ENCODE measurements at places on chromosomes 11 and 22.

DNA sequence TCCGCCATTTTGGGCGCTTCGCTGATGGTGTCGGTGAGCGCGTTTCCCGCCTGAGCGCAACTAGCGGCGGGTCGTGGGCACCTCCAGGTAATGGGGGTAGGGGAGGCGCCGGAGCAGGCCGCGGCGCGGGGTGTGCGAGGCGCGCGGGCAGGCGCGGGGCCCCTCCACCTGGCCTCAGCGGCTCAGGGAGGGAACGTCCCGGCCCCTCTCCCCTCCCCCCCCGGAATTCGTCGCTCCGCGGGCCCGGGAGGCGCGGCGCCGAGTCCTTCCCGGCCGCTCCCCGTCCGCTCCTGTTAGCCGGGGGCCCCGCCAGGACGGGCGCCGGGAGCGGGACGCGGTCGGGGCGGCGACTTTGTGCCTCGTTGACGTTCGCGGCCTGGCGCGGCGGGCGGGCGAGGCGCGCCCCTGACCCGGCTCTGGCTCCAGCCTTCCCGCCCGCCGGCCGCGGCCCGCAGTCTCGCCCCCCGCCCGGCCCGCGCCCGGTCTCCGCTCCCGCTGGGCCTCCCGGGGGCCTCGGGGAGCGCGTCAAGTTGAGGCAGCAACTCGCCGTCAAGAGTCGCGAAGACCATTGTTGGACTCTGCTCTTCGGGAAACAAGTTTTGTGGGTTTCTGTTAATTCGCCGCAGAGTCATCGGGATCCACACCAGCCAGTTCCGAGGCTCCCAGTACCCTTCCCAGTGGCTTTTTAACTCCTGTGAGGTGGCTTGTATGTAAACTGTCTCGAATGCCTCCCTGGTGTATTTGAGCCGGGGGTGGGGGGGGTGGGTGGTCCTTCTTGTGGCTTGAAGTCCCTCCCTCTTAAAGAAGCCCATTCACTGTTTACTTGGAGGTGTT is at the start of gene PPP6R3:
PPP6R3 (plus strand) TSS at position 12 of the 834 bp plus-strand sequence. CDS start 76,913 bp downstream, outside the sequence.
- no peak for DNase-seq

DNA sequence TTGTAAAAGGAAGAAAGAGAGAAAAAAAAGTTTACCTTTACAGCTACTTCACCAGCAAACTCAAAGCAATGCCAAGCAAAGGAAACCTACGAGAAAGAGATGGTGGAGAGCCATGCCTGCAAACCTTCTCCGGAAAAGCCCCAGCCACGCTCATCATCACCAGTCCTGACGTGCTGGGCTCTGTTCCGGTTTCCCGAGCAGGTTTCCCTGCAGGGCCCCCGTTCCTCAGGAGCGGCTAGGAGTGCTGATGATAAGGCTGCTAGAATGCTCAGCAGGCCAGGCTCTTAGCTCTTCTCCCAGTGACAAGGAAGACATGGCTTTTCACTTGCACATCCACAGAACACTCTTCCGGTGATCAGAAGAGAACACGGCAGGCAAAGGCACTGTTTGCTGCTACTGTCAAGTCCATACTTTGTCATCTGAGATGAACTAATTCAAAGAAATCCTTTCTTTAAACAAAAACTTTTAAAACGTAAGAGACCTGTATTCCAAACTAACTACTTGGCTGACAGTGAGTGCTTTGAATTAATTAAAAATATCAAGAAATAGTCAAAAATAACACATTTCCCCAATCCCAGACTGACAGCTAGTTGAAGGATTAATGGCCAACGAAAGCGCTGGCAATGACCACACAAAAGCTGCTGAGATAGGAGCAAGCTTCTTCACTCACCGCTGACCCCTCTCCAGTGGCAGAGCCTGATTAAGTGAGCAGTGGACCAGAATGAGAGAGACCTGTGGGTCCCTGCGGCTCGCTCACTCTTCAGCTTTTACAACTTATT is 35.8 kb downstream of the DUSP8 start:
- no peak for DNase-seq

DNA sequence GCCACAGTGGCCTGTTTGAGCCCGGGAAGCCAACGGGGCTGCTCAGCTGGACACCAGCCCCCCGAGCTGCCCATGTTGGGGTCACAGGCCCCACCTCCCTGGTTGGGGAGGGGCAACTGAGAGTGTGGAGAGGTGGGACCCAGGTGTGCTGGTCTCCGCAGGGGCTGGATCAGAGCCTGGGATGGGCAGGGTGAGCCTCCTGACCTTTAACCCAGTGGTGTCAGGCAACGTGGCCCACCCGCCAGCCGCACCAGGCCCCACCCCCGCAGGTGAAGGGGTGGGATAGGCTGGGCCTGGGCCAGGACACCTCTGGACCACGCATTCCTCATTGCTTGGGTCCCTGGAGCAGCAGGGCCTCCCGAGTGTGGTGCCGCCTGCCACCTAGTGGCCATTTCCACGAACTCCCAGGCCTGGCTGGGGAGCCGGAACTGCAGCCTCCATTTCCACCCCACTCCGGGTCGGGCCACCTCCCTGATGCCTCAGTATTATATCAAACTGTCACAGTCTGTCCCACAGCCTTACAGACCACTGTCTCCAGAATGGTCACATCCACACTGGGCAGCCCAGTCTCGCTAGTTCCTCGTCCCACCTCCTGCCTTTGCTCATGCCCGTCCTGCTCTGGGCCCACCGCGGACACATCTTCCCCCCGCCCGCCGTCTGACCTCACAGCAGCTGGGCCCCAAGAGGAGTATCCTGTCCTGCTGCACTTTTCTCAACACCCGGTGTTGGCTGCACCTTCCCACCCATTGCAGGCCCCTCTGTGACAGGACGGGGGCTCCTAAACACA is 13.3 kb upstream of the PPP6R3 start:
- peak; percentile 56 for DNase-seq

- peak; percentile 78 for DNase-seq
Observed at GRCh38 chr11:76626921-76627401, 43.6 kb downstream of the LRRC32 start.

DNA sequence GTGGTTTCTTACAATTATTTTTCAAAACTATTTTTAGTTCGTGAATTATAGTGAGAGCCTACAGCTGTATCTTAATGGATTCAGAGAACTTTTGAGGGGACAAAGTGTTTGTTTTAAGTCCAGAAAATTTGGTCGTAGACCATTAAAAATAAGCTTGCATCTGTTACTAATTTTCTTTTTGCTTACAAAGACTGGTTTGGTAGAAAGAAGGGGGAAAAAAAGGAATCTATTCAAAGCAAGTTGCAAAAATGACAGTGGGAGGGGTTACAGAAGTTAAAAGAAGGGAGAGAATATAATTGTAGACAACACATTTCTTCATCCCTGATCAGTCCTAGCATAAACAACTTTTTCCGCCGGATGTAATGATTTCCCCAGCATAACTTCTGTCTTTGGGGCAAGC is 72.1 kb downstream of the AMOTL1 start:
- DNase-seq: no peak

DNA sequence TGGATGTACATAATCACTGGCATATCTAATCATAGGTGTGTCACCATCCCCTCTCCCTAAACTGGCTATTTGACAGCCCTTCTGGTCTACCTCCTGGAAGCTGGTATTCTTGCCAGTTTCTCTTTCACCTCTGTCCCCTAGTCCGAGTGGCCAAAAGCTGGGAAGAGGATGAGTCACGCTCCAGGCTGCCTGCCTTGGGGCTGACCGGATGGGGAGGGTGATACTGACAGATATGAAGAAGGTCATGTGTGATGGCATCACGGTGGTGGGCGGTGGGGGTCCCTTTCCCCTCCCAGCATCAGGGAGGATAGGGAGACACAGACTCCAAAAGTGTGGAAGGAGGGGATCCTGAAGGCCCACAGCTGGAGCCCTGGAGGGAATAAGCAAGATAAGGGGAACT is 4.8 kb downstream of the OAF start:
- DNase-seq: no peak

DNA sequence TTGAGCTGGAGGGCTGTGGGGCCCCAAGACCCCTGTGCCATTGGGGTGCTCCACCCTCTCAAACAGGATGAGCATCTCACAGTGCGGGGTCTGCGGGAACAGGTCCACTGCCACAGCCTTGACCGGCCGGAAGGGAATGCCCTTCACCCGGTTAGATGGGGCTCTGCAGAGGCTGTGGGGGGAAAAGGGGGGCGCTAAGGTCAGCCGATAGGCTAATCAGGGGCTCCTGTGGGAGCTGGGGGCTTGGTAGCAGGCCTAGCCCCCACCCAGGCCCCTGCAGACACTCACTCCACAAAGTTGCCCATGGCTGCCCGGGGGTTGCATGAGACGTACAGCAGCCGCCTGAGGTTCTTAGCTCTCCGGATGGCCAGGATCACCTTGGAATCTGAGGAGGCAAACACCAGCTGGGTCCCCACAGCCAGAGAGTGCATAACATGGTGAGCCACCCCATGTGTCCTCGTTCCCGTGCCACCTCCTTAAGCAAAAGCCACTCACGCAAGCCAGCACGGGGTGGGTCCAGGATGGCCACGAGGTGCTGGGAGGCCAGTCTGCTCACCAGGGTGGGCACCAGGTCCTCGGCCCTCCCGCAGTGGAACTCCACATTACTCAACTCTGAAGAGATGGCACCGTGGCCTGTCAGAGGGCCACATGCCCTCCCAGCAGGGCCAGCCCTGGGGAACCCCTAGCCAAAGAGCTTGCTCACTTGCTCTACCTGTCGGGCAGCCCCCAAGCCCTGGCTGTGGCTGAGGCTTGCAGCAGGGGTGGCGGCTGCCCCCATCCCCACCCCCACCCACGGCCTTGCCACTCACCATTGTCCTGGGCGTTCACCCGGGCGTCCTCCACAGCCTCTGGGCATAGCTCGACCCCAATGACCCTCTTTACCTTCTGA is 3.0 kb upstream of the RANBP1 start:
- DNase-seq: no peak

- peak; percentile 39 for DNase-seq
Observed at GRCh38 chr22:30754971-30755758, 60.5 kb downstream of the OSBP2 start.

DNA sequence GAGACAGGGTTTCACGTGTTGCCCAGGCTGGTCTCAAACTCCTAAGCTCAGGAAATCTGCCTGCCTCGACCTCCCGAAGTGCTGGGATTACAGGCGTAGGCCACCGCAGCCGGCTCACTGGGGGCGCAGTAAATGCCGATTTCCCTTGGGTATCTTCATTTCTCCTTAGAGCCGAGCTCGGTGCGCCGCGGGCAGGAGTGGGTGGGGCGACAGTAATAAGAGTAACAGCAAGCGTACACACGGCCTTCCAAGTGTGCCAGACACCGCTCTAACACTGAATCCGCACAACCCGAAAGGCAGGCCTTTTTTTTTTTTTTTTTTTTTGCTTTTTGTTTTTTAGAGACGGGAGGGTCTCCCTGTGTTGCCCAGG is 500 bp upstream of the ADSL start:
- DNase-seq: no peak

DNA sequence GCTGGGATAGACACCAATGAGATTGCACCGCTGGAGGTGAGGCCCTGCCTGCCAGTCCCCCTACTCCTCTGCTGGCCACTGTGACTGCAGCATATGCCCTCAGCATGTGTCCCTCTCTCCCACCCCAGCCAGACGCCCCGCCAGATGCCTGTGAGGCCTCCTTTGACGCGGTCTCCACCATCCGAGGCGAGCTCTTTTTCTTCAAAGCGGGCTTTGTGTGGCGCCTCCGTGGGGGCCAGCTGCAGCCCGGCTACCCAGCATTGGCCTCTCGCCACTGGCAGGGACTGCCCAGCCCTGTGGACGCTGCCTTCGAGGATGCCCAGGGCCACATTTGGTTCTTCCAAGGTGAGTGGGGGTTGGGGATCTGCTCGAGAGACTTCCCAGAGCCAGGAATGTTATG is 5.7 kb upstream of the SMARCB1 start:
- no peak for DNase-seq

DNA sequence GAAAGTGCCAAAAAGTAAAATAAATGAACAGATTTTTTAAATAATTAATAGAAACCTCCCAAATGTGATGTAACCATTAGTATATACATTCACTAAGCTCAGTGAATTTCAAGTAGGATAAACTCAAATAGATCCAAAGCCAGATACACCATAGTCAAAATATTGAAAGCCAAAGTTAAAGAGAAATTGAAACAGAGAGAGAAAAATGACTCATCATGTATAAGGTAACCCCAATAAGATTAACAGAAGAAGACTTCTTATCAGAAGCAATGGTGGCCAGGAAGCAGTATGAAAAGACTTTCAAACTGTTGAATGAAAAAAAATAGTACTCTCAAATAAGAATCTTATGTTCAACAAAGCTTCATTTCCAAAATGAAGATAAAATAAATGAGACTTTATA is 70.5 kb downstream of the LUZP2 start:
- no peak for DNase-seq

GRCh38 chr11:103069367-103069766 is 22.6 kb downstream of the DCUN1D5 start:
- no peak for DNase-seq

DNA sequence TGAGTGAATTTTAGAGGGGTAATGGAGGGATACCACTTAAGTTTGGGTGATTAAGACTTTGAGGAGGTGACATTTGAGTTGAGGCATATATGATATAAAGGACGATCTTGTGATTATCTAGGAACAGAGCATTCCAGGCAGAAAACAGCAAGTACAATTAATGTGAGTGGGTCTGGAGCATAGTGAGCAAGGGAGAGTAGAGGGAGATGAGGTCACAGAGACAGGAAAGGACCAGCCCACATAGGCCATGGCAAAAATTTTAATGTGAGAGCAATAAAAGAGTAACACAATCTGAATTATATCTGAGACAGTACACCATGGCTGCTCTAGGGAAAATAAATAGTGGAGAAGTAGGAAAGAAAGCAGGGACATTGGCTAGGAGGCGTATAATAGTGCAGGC is 14.5 kb upstream of the HSPA8 start:
- DNase-seq: no peak
